ENCODE measurements at places on chromosomes 5 and 9. TPM values are rescaled to one million over a fixed set of nuclear protein-coding genes. Genes with fewer than 3 reads are reported as not detected.

DNA sequence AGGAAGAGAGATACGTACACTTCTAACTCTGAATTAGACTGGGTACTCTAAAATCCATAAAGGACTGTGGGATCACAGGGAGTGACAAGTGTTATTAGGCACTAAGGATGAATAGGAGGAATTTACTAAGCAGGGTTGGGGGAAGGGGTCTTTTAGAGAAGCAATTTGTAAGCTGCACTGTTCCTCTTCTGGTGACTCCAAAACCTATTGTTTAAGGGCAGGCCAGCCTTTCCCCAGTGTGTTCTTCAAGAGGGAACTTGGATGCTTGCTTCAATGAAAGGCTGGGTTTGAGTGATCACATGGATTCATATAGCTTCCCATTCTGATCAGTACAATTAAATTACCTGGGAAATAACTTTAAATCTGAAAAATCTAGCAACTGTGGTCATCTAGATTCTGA is 71.8 kb downstream of the STX17 start:
- no peak for DNase-seq

GRCh38 chr9:90801973-90802322 is 329 bp downstream of the SYK start:
- DNase-seq, result no peak

GRCh38 chr5:1763548-1763911 is 36.1 kb downstream of the MRPL36 start:
- DNase-seq, result peak; percentile 57

PCDHGA9 gene
- total RNA-seq, result not detected

GRIA1 gene
- not detected for total RNA-seq

DNA sequence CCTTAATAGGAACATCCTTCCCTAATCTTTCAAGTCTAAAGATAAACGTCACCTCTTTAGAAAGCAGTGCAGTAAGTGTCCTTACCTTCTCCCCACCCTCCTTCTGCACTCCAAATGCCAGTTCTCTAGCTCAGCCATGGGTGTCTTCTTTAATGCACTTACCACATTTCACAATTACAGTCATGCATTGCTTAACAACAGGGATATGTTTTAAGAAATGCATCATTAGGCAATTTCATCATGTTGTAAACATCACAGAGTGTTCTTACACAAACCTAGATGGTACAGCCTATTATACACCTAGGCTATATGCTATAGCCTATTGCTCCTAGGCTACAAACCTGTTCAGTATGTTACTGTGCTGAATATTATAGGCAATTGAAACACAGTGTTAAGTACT is 91.2 kb downstream of the RFX3 start:
- DNase-seq, result no peak

GRCh38 chr5:160395111-160395510 is 4.7 kb downstream of the FAM200C start:
- DNase-seq, result no peak

GPR107 gene
- 77.4 TPM for total RNA-seq

OR13D1 gene
- total RNA-seq, result not detected

DNA sequence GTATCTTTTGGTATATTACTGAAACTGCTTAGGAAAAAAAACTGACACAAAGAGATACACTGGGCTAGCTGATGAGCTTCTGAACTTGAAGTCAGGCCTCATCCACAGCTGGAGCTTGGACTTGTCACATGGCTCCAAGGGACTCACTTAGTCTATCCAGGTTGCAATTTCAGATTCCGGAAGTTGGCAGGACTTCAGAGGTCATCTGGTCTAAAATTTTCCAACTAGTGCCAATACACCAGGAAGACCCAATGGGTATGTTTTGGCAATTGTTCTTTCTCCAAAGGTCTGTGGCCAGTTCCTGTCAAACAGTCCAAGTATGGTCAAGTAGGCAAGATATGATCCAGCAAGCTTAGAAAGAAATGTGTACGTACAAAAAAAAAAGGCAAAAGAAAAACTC is 36.7 kb downstream of the MRPS27 start:
- DNase-seq, result no peak

OR1Q1 gene
- not detected for total RNA-seq

DNA sequence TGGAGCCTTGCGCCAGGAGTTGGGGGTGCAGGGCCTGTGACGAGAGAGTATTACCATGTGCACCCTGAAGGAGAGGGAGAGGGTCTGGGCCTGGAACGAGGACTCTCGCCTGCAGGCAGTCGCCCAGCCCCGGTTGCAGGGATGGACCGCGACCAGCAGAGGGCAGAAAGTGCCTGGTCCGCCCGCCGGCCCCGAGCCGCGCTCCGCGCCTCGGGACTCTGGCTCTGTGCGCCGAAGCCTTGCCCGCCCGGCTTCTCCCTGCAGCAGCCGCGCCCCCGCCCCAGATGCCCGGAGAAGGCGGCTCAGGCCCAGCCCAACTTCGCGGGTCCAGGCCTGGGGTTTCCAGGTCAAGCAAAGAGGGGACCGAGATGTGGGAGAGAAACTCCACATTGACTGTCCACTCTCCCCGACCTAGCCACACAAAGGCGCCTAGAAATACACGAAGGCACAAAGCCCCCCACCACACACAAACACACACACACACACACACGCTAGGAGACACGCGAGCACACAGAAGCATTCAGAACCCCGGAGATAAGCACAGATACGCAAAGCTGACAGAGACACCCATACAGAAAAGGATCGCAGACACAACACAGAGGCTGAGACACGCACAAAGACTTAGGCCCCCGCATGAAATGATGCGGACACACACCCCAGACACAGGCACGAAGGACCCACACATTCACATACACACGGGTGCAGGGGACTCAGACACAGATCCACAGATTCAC is 2.0 kb upstream of the LMX1B start:
- peak; percentile 81 for DNase-seq

GRCh38 chr9:72141484-72141883 is 7.8 kb upstream of the GDA start:
- DNase-seq, result no peak

DNA sequence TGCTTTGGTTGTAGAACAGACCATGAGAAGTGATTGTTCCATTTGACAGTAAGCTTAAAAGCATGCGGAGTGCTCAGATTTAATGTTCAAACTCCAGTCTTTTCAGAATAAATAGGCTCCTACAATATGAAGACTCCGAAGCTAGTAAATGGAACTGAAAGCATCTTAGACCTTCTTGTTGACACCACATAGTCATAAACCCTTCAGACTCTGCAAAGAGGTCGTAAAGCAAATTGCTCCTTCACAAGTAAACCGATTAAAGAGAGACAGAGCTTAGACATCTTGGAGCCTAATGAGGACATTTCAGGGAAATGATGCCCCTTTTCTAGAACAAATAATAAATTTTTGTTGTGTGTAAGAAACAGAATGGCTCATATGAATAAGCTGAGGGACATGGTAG is 511.0 kb upstream of the RIOK2 start:
- DNase-seq, result no peak

- no peak for DNase-seq
Observed at GRCh38 chr5:75675783-75676182, 41.5 kb downstream of the POC5 start.

PCDHGB2 gene
- total RNA-seq, result 0.28 TPM

FAM221B gene
- total RNA-seq, result not detected

DNA sequence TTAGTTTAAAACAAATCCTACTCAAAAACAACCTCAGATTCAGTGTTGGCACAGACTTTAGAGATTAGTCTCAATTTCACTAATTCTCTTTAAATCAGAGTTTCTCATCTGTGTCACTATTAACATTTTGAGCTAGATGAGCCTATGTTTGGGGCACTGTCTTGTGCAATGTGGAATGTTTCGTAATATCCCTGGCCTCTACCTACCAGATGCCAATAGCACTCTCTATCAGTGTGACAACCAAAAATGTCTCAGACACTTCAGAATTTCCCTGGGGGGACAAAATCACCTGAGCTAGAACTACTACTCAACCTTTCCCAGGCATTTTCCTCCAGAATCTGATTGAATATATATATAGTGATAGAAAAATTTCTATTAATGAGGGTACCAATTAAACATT is 465.2 kb upstream of the RGMB start:
- DNase-seq, result no peak

- DNase-seq, result no peak
Observed at GRCh38 chr5:116577064-116577788, 2.6 kb upstream of the SEMA6A start.
